Right atrium auricular region (tissue), 2 donors: ENCODE measurements at places on chromosomes 5 and 9. TPM values are rescaled to one million over a fixed set of nuclear protein-coding genes. Genes with fewer than 3 reads are reported as not detected.

The SOX30 gene
- total RNA-seq, result 0.89 TPM

The GABRA1 gene
- total RNA-seq, result not detected

GRCh38 chr5:132764671-132765238, 12.3 kb downstream of the SEPTIN8 start:
- H3K4me3 ChIP-seq, result no peak overlapping the region
- DNase-seq, result no peak
- H3K36me3 ChIP-seq, result peaks cover 55% of the 10 kb centered on the region
- H3K27ac ChIP-seq, result no peak overlapping the region
- peaks cover 22% of the 10 kb centered on the region for H3K4me1 ChIP-seq

DNA sequence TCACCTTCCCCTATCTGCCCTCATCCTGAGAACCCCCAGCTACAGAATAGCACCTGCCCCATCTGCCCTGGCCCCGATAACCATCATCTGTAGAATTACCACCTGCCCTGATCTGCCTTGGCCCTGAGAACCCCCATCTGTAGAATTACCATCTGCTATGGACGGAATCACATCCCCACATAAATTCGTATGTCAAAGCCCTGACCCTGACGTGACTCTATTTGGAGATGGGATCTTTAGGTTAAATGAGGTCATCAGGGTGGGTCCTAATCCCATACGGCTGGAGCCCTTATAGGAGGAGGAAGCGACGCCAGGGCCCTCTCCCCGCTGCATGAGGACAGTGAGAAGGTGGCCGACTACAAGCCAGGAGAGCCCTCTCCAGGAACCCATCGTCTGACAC, 32.6 kb downstream of the SARDH start:
- H3K27me3 ChIP-seq, result no peaks in the 10 kb centered on the region
- no peak for DNase-seq
- H3K4me1 ChIP-seq, result no peaks in the 10 kb centered on the region
- H3K36me3 ChIP-seq, result no peaks in the 10 kb centered on the region

GRCh38 chr9:90309809-90310520, 332.7 kb downstream of the DIRAS2 start:
- DNase-seq, result no peak
- no peak overlapping the region for H3K27ac ChIP-seq
- no peaks in the 10 kb centered on the region for H3K36me3 ChIP-seq
- H3K27me3 ChIP-seq, result no peaks in the 10 kb centered on the region

- H3K4me3 ChIP-seq, result no peak overlapping the region
- peaks cover 2% of the 10 kb centered on the region for H3K4me1 ChIP-seq
- no peaks in the 10 kb centered on the region for H3K27me3 ChIP-seq
- no peak for DNase-seq
- H3K27ac ChIP-seq, result no peak overlapping the region
- no peaks in the 10 kb centered on the region for H3K36me3 ChIP-seq
Observed at GRCh38 chr5:4704951-4705350, 435.2 kb upstream of the ADAMTS16 start.
